ENCODE measurements at places on chromosomes 1 and 21.

DNA sequence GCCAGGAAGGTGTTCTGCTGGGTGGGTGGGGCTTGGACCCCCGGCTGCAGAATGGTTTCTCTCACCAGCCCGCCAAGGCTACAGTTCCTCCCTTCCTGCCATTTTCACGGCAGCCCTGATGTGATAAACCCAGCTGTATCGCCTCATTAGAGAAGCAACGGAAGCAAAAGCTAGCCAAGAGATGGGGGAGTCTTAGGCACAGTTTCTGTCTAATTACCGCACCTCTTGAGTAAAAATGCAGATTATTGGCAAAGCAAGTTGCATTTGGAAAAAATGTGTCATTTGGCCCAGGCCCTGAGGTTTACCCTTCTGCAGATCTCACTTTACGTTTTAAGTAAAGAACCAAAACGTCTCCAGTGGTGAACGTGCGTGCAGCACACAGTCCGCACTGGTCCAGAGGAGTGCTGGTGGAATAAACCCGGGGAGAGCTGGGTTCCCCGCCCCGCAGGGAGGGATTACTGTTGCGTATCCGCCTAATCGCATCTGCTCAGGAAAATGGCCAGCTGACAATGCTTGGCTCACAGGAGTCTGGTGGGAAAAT lies 109.9 kb downstream of the GALNT2 start:
- DNase-seq: no peak

DNA sequence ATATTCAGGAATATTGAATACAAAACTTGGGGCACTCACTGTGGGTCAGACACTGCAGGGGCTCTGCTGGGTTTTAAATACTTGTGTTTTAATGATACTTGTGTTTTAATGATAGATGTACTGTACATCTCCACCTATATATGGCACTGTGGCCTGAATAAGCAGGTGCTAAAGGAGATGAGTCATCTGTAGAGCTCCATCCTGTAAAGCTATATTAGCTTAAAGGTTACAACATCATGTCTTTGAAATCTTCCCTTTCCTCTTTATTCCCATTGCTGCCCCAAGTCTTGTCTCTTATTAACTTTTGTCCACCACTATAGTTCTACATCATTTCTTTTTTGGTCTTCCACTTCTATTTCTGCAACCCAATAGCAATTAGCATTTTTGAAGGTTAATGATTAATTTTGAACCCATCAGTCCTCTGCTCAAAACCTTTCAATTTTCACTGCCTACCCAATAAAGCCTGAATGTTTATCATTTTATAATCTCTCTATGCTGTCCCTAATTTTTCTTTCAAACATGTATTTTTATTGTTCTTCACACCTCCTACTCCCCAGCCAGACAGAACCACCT lies 113.3 kb upstream of the PTGFR start:
- peak; percentile 17 for DNase-seq

GRCh38 chr1:153742411-153743142 lies 14.7 kb downstream of the INTS3 start:
- no peak for DNase-seq

GRCh38 chr21:44433791-44434567 lies 21.3 kb upstream of the LRRC3 start:
- no peak for DNase-seq

- DNase-seq: no peak
Observed at GRCh38 chr1:206863266-206863665, 2.2 kb upstream of the IL20 start.

- DNase-seq: peak; percentile 34
Observed at GRCh38 chr21:43702785-43703034, 16.2 kb upstream of the PDXK start.

- DNase-seq: peak; percentile 18
Observed at GRCh38 chr1:147600119-147601111, 59.1 kb downstream of the BCL9 start.

DNA sequence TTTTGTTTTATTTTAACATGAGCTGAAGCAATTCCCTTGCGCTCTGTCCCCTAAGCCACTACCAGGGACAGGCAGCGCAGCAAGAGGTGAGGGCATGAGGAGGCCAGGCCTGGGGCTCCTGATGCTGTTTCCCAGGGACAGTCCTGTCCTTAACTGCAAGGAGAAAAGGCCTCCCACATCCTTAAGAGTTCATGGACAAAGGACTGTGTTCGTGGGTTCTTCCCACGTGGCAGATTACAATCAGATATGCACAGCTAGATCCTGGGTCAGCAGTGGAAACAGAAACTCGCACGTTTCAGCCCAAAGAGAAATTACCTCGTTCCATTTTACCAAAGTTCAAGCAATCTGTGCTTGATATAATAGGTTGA lies 85.8 kb downstream of the MIS18A start:
- DNase-seq: no peak

- no peak for DNase-seq
Observed at GRCh38 chr1:18109058-18109755, 1.6 kb downstream of the IGSF21 start.

GRCh38 chr1:229280921-229281320 lies 10.0 kb downstream of the RAB4A start:
- no peak for DNase-seq

GRCh38 chr1:43934101-43934985 lies 742 bp downstream of the ARTN start:
- peak; percentile 67 for DNase-seq

GRCh38 chr1:19430121-19431068 lies 54.9 kb downstream of the CAPZB start:
- DNase-seq: peak; percentile 70

DNA sequence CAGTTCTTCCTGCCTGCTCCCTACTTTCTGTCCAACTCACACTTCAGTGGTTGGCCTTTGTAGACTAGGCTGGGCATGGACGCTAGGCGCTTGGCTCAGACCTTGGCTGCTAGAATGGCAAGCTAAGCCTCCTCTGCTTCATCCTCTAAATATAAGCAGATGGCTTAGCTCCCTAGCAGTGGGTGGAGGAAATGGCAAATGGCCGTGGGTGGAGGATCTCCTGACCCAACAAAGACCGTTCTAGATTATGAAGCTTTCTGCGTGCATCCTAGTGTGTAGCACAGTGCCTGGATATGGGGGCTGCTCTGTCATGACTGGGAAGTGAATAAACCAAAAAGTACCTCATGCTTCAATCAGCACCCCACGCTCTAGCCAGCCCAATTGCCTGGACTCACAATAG lies 10.4 kb upstream of the ETV3L start:
- DNase-seq: no peak

- DNase-seq: no peak
Observed at GRCh38 chr1:81406292-81406999, 394.3 kb upstream of the ADGRL2 start.

GRCh38 chr1:90957497-90957896 lies 64.3 kb downstream of the ZNF644 start:
- DNase-seq: no peak

DNA sequence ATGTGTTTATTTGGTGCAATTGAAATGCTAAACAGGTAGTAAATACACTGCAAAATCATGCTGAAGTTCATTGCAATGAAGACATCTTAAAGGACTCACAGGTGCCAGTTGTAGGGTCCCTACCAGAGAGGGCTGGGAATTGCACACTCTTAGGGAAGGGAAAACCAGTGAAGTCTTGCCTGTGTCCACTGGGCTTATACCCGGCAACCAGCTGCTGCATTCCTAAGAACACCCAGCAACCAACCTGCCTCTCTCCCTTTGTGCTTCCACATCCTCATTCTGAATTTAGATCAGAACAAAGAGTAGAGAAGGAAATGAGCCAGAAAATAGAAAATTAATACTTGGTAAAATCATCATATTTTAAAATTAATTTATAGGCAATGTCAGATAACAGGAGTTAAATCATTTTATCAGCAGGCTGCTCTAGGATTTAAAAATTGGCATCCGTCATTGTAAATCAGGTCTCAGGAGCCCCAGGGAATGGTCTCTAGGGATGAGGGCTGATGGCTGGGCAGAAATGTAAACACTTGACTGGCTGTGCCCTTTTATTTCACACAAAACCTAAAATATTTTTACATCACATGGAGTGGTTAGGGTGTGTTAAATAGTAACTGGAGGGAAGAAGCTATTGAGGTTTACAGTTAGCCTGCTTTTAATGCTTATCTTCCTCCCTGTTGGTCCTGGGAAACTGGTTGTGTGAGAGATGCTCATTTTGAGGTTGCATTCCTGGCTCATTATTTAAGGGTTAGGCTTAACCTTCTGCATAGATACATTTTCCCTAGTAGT lies 31.3 kb downstream of the PTGFRN start:
- DNase-seq: no peak

- no peak for DNase-seq
Observed at GRCh38 chr1:27973771-27974416, 14.1 kb downstream of the XKR8 start.

GRCh38 chr1:108521990-108522393 lies 37.9 kb upstream of the EEIG2 start:
- DNase-seq: no peak

- DNase-seq: no peak
Observed at GRCh38 chr1:29541631-29542030, 305.3 kb downstream of the PTPRU start.

GRCh38 chr1:112272101-112272772 lies 123.8 kb upstream of the CTTNBP2NL start:
- no peak for DNase-seq

- DNase-seq: no peak
Observed at GRCh38 chr1:207872621-207873020, 38.3 kb downstream of the CD34 start.

- DNase-seq: no peak
Observed at GRCh38 chr1:12032161-12032621, 12.9 kb downstream of the MIIP start.

DNA sequence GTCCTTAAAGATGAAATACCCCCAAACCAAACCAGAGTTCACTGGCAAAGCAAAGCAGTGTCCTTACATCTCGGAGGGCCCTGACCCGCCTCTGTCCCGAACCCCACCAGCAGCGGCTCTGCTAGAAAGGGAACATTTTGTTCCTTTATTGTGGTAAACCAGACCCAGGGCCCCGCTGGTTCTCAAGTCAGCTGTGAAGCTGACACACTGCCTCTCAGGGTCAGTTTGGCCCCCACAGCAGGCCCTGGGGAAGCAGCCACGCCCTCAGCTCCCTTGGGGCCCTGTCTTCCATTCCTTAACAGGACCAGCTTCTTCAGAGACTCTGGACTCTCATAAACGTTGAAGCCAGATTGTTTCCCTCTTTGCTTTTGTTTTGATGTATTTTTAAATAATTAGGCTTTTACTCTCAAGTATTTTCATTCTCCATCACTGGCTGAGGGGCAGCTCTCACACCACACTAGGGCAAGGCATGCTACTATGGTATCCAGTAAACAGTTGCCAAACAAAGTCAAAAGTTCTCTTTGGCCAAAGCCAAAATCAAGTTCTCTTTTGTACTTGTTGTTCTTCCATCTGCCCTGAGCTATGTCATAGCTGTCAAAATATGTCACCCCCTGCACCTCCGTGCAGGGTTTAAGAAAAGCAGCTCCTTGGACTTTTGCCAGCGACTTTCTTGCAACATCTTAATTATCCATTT lies 61.1 kb upstream of the ANGPTL1 start:
- DNase-seq: no peak

GRCh38 chr21:28152732-28153131 lies 839.9 kb downstream of the LTN1 start:
- DNase-seq: no peak

DNA sequence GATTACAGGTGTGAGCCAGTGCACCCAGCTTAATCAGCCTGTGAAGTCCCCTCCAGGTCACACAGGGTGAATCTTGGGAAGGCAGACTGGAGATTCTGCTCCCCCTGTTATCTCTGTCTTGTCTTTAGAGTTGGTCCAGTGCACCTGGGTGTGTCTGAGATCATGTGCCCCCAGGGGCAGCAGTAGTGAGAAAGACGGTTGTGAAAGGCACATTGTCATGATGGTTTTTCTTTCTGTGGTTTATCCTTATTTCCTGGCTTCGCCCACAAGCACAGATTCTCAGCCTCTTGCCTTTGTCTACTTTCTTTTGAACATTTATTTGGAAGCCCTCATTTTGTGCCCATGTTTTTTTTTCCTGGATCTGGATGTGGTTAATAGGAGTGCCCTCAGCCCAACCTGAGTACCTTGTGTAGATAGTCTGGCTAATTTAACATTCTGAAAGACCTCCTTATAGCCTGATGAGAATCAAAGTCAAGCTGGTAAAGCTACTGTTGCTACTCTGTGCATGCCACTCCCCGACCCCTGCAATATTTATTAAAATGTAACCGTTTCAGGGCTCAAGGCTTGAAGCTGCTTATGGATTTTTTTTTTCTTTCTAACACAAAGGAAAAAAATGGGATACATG lies 23.7 kb downstream of the UCK2 start:
- peak; percentile 66 for DNase-seq

GRCh38 chr21:29914326-29914725 lies 25.5 kb downstream of the GRIK1 start:
- DNase-seq: no peak

GRCh38 chr1:8447616-8448150 lies 129.8 kb downstream of the SLC45A1 start:
- DNase-seq: no peak

DNA sequence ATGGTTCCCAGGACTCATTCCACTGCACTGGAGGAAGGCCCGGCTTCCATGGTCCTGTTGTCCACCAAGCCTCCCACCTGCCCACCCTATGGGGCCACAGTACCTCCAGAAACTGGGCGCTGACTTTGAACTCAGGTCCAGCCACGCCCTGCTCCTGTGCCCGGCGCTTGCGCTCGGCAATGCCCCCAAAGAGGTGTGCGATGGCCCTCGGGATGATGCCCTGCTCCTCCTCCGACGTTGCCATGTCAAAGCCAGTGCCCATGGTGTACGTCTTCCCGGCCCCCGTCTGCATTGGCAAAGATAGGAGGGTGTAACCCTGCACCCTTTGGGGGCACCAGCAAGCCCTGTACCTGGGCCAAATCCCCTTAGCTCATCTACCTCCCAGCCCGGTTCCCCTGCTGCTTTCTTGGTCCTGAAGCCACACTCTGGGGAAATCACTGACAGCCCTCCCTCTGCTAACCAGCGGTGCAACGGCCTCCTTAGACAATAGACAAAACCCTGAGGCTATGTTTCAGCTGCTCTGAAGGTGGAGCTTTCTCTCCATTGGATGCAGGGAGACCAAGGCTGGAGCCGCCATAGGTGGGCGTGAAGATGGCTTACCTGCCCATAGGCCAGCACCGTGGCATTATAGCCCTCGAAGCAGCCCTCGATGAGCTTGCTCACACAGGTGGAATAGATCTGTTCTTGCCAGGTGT lies 14.7 kb downstream of the KIF21B start:
- no peak for DNase-seq

GRCh38 chr1:179816196-179816960 lies 61.2 kb downstream of the TOR1AIP2 start:
- DNase-seq: no peak

GRCh38 chr1:14826172-14826636 lies 227.7 kb downstream of the KAZN start:
- no peak for DNase-seq

- DNase-seq: no peak
Observed at GRCh38 chr1:178938959-178939317, 68.1 kb upstream of the ANGPTL1 start.

DNA sequence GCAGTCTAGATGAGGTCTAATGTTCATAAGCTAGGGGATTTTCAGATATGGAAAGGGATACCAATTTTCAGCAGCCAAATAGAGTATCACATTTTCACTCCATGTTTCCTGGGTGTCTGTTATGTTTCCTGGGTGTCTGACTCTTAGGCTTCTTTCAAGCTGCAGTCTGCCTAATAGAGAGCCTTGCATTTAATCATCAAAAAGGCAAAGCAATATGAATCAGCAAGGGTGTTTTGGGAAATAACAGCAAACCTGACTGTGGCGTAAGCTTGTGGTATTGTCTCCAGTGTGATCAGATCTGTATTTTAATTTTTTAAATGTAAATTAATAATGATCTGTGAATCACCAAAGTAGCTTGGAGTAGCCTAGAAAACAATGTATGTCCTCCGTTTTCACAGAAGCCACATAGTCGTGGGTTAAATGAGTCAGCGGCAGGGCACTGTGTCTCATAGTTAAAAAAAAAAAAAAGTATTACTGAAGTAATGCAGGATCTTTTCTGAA lies 10.4 kb downstream of the LGALS8 start:
- DNase-seq: no peak
